ELF-1 (cell line): ENCODE measurements at places on chromosomes 7 and 10.

DNA sequence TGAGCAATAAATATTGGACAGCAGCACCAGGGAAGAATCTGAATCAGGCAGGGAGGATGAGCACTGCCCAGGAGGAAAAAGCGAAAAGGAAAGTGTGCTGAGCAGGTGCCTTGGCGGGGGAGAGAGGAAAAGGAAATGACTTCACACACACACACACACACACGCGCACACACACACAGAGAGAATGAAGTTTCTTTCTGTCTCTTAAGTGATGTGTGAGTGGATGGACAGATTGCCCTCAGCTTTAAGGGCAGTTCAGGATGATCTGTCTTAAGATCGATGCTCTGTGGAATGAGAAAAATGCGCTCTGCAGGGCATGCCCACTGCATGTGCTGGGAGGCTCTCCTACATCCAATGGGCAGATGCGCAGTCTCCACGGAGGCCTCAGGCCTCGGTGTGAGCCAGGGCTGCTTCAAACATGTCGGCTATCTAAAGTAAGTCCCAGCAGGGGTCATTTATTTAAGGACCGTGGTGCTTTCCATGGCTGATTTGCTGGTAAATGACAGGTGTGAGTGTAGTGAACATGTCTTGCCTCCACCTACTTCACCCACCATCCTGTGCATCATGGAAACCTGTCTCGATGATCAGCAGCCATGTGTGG is 2.5 kb upstream of the ACBD5 start:
- DNase-seq, result peak; percentile 65

DNA sequence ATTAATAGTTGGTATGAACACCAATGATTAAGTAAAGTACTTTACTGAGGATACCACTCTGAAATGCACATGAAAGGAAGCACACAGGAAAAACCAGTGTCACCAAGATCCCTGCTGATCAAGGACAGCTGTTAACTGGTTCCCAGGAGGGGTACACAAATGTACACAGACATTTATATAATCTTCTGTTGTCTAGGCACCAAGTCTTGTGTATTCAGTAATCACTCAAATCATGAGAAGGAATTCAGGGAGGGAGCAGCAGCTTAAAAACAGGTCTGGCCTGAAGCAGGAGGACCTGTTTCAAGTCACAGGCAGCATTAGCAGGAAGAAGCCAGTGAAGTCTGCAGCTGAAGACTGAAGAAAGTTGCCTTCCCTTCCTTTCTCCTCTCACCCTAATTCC is 18.7 kb downstream of the MPP7 start:
- DNase-seq, result peak; percentile 70

DNA sequence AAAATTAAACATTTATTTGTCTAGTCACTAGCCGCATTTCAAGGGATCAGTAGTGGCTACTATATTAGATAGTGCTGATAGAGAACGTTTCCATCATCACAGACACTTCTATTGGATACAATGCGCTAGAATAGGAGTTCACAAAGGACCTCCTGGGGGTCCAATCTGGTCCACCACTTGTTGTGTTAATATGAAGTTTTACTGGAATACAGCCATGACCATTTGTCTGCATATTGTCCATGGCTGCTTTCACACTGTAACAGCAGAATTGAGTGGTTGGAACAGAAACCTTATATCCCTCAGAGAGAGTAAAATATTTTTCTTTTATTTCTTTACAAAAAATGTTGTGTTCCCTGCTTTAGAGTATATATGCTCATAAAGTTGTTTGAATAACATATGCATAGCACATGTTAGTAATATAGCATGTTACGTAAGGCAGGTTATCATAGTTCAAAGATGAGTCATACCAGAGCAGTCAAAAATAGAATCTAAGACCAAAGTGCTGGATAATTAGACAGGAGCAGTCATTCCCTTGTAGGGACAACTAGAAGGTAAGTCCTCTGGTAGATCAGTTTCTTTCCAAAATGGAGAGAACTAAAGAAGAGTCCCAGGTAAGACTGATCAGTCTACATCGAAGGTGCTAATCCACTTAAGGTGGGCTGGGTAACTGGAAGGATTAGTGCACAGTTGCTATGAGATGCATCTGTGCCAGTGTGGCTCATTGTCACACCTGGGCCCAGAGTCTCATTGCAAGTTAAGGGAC is 14.9 kb downstream of the BZW2 start:
- DNase-seq, result no peak

GRCh38 chr10:409408-410040 is 274.3 kb downstream of the ZMYND11 start:
- no peak for DNase-seq

DNA sequence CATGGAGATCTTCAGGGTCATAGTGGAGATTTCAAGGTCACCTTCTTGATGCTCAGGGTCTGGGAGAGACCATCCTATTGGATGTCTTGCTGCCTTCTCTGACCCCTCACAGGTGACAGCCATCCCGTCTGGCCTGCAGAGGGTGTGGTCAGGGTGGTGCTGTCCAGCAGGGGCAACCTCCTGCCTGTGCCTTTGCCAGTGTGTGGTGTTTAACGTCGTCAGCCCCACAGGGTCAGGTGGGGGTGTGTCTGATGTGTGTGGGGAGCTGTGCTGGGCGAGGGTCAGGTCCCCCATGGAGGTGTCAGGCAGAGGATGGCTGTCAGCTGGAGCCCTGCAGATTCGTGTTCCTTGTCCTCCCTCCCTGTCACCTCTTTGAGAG is 16.5 kb downstream of the ADCY1 start:
- no peak for DNase-seq

- no peak for DNase-seq
Observed at GRCh38 chr7:151515276-151515565, 4.5 kb downstream of the RHEB start.

GRCh38 chr10:110013630-110014293 is 6.0 kb downstream of the ADD3 start:
- DNase-seq, result peak; percentile 35

DNA sequence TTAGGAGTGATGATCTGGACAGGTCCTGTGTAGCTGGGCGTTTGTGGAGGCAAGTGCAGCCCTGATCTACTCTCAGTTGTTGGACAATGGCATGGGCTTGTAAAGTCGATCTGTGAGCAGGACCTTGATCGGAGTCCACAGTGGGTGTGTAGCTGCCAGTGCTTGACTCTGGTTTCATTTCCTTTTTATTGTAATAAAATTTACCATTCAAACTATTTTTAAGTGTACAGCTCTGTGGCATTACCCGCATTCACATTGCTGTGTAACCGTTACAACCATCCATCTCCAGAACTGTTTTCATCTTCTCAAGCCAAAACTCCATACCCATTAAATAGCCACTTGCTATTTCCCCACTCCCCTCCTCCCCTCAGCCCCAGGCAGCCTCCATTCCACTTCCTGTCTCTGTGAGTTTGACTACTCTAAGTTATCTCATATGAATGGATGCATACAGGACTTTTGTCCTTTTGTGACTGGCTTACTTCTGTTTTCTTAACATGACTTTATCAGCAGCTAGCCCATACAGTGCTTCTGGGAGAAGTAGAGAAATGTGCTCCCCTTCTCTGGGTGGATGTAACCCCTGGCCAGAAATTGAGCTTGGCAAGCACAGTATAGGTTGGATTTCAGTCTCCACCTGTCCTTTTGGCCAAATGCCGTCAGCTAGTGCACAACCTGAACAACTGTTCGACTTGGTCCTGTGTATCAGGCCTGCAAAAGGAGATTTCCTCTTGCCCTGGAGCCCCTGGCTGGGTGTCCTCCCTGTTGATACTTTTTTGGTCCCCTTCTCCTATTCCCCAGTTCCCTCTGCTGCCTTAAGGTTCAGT is 180.0 kb downstream of the LRMDA start:
- DNase-seq, result no peak

- peak; percentile 77 for DNase-seq
Observed at GRCh38 chr7:142338633-142339501, 81.0 kb upstream of the PRSS58 start.

- no peak for DNase-seq
Observed at GRCh38 chr7:71553306-71553705, 421.4 kb downstream of the GALNT17 start.

DNA sequence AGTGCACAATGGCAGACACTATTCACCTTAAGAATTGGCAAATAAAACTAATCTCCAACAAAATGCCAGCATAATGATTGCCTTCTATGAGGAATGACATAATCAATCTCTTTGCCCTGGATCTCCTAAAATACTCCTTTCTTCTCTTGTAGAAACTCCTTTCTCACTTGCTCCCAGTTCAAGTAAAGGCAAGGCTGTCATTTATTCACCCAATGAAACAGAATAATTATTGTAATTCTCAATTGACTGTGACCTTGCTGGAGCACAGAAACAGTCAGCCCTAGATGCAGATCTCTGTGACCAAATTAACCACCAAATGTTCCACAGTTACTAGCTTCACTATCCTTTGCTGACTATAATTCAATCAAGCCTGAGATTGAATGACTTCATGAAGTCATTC is 99.3 kb downstream of the SEMA3C start:
- DNase-seq, result no peak

DNA sequence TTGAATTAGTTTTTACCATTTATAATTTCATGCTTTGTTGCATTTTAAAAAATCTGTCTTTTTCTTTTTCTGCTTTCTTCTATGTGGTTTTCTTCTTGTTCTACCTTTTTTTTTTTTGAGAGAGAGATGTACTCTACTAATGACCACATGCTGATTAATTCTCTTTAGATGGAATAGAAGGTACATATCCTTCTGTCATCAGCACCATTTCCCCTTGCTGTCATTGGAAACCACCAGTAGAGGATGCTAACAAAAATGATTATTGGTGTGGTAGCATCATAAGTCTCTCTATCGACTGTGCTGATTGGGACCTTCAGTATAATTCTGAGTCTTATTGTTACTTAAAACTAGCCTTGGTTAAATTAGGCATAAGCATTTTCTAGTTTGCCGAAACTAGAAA is 3.6 kb downstream of the ZEB1 start:
- DNase-seq, result no peak

GRCh38 chr10:2700626-2701305 is 366.6 kb upstream of the PFKP start:
- no peak for DNase-seq

- DNase-seq, result no peak
Observed at GRCh38 chr7:30117896-30118295, 16.9 kb upstream of the MTURN start.

DNA sequence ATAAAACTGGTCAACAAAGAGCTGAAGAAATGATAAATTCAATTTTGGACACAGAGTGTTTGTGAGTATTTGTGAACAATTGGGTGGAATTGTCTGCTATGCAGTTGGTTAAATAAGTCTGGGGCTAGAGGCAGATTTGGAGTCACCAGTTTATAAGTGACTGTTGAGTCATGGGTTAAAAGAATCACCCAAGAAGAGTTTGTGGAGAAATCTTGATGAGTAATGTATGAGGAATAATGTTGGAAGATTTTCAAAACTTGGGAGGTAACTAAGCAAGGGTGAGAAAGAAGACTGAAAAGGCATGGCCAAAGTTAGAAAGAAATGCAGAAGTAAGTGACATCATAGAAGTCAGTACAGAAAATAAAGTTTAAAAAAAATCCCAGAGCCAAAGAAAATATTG is 750.7 kb downstream of the MAGI2 start:
- DNase-seq, result no peak

GRCh38 chr10:20494474-20494873 is 402.6 kb downstream of the NEBL start:
- DNase-seq, result no peak

DNA sequence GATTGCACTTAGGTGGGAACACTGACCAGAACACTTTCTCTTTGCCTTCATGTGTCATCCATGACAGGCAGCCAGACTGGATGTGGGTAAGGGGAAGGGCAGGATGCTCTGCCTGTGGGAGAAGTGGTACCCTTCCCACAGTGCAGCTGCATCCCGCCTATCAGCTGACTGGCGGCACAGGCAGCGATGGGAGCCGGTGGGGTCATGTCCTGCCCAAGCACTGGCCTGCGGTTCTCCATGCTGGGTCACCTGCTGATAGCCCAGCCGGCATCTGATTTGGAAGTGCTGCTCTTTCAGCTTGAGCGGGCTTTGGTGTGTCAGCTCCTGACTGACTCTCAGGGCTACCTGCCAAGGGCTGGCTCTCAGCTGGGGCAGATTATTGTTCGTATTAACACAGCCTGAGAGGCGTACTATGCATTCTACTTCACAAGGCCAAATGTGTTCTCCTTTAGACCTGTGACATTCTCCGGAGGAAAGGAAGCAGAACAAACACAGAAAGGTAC is 105.2 kb upstream of the PDLIM1 start:
- DNase-seq, result no peak

DNA sequence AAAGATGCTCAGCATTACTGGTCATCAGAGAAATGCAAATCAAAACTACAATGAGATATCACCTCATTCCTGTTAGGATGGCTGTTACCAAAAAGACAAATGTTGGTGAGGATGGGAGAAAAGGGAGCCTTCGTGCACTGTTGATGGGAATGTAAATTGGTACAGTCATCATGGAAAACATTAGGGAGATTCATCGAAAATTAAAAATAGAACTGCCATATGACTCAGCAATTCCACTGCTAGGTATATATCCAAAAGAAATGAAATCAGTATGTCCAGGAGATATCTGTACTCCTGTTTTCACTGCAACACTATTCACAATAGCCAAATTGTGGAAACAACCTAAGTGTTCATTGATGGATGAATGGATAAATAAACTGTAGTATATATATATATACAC is 228.1 kb downstream of the ACTR3B start:
- DNase-seq, result no peak

- no peak for DNase-seq
Observed at GRCh38 chr7:139592801-139593461, 69.4 kb downstream of the CLEC2L start.

DNA sequence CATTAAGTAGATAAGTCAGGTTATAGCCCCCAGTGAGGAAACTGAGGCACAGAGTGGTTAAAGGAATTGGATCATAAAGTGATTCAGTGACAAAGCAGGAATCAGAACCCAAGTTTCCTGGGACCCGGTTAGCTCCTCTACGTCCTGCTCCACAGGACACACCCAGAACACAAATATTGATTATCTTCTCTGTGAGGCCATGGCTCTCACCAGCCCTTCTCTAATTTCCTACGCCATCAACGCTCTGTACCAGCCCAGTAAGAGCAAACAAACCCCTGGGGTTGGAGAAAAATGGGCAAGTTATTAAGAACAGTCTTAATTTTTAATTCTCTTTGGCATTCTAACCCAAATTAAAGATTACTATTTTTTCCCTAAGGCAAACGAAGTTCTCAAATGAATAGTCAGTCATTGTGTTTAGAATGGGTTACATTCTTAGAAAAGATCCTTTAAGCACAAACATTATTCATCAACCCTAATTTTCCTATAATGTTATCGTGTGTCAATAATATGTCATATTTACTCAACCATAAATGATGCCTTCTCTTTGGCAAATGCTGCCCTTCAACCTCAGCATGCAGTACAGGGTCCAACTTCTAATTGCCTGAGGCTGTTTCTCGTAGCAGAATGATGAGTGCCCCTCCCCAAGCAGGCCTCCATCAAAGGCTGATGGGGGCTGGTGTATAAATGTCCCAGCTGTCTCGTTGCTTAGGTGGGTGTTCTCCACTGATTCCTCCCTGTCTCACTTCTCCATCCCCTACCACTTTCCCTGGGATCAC is 25.4 kb upstream of the TM9SF3 start:
- no peak for DNase-seq

DNA sequence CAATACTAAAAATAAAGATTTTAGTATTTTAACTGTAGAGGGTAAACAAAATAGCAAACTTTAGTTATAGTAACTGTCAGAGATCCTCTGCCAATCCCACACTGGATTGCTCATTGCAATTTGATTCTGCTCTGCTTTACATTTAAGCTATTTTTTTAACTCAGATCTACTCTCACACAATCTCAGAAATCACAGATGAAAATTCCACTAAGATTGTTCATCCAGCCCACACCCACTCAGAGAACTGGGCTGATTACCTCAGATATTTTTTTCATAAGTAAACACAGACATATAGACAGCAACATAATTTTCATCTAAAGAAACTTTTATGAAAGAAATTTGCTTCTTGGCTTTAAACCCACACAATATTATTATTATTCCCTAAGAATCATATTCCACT is 7.0 kb downstream of the OSBPL3 start:
- no peak for DNase-seq
